SK-N-SH treated with all-trans-retinoic acid at 6 μM for 48 hours (cell line): ENCODE measurements at places on chromosomes 1 and 21.

DNA sequence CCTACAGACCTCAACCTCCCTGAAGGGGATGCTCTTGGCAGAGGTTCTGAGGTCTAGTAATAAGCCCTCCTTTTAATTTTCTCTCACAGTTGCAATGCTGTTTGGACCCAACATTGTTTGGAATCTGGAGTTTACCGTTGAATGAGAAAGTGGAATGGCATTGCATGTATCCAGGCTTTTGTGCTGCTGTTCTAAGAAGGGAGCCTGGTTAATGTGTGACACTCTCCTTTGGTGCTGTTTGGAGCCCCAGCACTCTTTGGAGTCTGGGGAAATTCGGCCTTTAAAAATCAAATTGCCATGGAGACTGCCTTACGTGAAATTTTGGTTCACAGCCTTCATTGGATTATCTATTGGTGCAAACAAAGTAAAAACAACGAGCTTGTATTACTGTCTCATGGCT lies 23.7 kb upstream of the TMEM61 start:
- ATAC-seq, result no peak

GRCh38 chr21:45834026-45834715 lies 147.4 kb upstream of the COL6A1 start:
- ATAC-seq, result no peak

DNA sequence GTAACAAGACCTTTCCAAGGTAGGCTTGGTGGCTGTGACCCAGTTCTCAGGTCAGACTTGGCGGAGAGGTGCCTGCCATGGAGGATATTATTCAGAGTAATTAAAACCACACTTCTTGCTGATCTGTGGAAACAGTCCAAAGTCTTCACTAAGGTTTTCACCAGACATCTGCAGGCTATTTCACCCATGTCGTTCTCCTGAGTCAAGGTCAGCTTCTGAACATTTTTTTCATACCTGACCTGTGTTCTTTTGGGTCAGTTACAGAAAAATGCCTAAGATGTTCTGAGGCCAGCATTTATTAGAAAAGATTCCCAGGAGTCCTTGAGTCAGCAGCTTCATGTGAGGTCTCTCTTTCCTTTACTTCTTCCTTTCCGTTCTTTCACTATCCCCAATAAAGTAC lies 54.9 kb downstream of the RGL1 start:
- ATAC-seq, result peak; percentile 75

DNA sequence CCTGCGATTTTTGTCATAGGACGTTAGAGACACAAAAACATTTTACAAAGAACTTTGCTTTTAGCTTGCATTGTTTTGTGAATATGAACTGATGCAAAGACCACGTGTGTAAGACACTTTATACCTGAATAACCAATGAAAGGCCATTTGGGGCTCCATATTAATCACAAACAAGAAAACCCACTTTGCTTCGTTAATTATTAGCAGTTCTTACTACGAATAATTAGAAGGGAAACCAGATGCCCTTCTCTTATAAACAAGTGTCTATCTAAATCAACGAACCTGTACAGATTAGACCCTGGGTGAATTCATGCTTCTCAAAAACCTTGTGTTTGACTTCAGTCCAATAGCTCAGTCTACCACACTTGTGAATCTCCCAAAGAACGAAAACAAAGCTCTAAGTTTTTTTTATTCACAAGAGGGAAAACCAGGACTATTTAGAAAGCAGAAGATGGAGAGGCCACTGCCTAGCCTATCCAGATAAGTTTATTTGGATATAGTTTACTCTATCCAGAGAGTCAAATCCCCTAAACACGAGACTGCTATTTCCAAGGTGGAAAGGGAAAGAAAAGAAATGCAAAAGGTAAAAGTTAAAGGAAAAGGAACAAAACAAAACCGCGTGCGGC lies 897 bp downstream of the CYYR1 start:
- ATAC-seq, result no peak

- no peak for ATAC-seq
These were observed 664.4 kb downstream of the MATN1 start for GRCh38 chr1:30058970-30059369.

GRCh38 chr1:232090816-232091215 lies 464.2 kb downstream of the DISC1 start:
- no peak for ATAC-seq

DNA sequence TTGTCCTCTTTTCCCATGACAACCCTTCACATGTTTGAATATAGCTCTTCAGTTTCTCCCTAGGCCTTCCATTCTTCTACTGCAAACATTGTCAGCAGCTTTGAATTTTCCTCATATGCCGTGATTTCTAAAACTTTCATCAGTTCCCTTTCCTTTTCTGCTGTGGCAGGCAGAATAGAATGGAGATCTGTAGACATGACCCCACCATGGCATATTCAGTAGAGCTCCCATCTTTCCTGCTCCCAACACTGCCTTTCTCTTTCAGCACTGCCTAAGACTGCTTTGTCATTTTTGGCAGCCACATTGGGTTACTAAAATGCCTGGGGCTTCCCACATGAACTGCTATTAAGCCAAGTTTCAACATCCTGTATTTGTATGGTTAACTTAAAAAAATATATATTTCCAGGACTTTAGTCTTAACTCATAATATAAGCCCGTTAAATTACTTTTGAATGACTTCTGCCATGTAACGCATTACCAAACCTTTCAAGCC lies 60.9 kb downstream of the TBX19 start:
- no peak for ATAC-seq

GRCh38 chr1:16063226-16063829 lies 10.1 kb downstream of the FAM131C start:
- ATAC-seq, result no peak

GRCh38 chr1:43447891-43448708 lies 5.6 kb downstream of the HYI start:
- ATAC-seq, result no peak

- ATAC-seq, result peak; percentile 74
These were observed 207.6 kb upstream of the NFIA start for GRCh38 chr1:60874718-60875117.

GRCh38 chr1:236748268-236748870 lies 46.7 kb upstream of the MTR start:
- ATAC-seq, result peak; percentile 55; the same call in 2 of the 3 replicates

- peak; percentile 28; the same call in 1 of the 3 replicates for ATAC-seq
These were observed 4.1 kb downstream of the LRRIQ3 start for GRCh38 chr1:74193908-74194307.

GRCh38 chr1:209884249-209884648 lies 53.8 kb upstream of the SYT14 start:
- peak; percentile 49 for ATAC-seq

DNA sequence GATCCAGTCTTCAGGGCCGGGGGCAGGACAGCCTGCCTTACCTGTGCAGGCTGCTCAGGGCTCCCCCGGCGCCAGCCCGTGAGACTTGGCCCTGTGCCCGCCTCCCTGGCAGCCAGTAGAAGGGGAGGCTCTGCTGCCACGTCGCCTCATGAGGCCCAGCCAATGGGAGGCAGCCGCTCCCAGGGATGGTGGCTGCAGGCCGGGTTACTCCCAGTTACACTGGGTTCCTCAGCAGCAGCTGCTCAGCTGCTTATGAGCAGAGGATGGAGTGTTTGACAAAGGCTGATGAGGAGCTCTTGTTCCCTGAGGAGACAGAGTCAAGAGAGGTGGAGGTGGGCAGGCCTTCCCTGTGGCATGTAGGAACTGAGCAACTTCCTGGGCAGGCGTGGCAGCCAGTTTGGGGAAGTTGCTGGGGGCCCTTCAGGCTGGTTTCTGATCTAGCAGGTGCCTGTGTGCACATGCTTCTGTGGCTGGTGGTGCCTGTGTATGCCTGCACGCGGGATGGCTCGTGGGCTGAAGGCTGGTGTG lies 5.5 kb downstream of the MFSD2A start:
- no peak for ATAC-seq

DNA sequence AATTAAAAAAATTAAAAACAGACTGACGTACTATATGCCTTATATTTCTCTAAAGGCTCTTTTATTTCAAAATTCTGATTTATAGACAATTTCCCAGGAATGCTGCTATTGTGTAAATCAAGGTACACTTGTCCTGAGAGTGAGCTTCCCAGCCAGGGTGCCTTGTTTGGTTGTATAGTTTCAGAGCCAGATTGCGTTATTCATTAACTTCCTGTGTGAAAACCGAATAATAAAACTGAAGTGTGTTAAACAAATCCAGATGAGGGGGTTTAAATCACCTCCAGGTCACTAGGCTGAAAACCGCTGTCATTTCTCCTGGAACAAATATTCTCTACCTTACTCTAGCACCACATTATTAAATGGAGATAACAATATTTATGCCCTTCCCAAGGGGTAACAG lies 68.7 kb downstream of the LMX1A start:
- no peak for ATAC-seq

- no peak for ATAC-seq
These were observed 10.3 kb downstream of the DENND4B start for GRCh38 chr1:153936011-153936802.

- ATAC-seq, result peak; percentile 57; the same call in 2 of the 3 replicates
These were observed 109.6 kb downstream of the PLPP3 start for GRCh38 chr1:56469640-56470371.

DNA sequence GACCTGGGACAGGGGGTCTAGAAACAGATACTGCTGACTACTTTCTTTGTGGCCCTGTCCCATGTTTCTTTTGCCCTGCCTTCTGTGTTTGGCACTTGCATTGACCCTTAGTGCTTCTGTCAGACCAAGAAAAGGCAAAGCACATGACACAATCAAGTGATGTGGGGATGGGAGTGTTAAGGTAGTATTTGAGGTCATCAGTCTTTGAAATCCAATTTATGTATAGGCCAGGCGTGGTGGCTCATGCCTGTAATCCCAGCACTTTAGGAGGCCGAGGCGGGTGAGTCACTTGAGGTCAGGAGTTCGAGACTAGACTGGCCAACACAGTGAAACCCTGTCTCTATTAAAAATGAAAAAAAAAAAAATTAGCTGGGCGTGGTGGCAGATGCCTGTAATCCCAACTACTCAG lies 26.0 kb downstream of the SERBP1 start:
- peak; percentile 11; the same call in 2 of the 3 replicates for ATAC-seq

DNA sequence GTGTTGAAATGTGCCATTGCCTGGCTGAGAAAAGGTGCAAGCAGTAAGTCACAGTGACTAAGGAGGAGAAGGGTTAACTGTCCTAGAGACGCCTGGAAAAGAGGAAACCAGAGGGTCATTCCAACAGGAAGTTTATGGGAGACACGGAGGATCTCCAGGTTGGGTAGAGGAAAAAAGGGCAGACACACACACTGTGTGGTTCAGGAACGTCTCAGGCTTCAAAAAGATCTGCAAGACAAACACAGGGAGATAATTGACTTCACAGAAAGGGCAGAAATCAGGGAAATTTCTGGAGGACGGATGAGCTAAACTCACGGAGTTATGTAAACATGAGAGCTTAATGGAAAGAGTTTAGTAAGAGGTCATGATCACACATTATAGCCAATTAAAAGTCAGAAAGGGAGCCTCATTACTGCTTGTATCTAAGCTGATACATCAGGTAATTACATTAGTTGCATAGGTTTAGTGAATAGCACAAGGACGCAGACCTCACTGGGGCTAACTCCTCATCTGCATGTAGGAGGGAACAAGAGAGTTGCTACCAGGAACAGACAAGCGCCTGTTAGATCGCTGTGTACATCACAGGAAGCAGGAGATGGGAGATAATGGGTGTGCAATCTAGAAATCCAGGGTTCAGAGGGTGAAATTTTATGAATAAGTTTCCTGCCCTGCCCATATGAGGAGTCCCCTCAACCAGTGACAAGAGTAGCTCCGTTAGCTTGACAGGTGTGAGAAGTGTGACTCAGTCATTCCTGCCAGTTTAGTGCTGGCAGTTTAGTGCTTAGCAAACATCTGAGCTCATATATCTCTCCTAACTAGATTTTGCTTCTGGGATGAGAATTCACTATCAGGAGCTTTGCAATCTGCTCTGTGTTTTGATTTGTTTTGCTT lies 96.6 kb upstream of the TNR start:
- ATAC-seq, result no peak

DNA sequence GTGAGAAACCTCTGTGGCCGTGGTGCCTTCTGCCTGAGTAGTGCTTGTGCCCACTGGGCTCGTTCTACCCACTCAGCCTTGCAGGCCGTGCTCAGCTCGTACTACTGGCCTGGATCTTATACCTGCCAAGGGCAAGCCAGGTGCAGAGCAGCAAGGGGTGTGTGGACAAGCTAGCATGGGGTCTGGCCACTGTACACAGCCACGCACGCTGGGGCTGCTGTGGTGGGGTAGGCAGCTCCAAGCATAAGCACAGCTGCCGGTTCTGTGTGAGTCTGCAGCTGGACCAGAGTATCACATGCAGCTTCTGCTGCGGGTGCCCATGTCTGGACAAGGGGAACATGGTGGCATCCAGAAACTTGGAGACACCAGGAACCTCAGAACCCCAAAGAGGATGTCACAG lies 16.4 kb downstream of the FAM20B start:
- no peak for ATAC-seq

DNA sequence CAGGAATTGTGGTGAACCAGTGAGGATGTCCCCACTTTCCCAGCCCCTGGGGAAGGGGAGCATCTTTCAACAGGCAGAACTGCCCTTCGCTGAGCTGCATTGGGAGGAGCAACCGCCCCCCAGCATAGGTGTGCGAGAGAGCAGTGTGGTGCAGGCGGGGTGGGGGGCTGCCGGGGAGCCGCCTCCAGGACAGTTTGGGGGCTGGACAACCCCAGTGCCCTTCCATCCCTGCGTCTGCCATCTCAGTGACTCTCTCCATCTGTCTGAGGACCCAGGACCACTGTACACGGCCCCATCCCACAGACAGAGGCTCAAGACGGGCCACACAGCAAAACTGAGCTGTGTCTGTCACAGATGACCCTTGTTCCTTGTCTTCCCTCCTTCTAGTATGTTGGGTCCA lies 14.2 kb downstream of the PODN start:
- ATAC-seq, result no peak

- no peak for ATAC-seq
These were observed 141.8 kb downstream of the ZZZ3 start for GRCh38 chr1:77540501-77541161.

DNA sequence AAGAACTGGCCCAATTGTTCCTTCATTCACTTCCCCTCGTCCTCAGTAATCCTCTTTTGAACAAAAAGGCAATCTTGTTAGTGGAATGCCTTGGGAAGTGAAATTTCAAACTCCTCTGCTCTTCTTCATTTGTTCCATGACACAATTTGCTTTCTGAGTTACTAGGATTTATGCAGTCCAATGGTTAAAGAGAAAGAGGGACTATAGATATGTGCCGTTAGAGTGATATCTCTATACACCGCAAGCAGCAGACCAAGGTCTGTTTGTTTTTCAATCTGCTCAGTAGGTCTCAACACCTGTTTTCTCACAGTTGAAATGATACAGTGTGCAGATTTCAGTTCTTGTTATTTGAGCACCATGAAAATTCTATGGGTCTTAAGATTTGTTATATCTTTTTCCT lies 244.0 kb downstream of the DNM3 start:
- no peak for ATAC-seq

DNA sequence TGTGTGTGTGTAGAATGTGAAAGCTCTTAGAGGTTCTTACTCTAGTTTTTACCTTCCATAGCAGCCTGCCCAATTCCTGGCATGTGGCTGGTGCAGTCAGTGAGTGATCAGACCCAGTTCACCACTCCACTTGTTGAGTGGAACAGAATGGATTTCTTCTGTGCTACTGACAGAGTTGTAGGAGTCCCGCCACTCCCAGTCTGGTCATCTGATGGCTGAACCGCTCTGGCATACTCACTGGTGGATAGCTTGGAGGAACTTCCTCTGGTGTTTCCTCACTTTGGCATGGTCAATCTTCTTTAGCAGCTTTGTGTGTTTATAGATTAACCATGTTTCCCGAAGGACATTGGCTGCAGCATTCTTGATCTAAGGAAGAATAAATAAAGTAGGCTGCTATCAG lies 106.7 kb upstream of the ADAR start:
- peak; percentile 40 for ATAC-seq

GRCh38 chr1:231600458-231600976 lies 26.1 kb upstream of the DISC1 start:
- peak; percentile 84 for ATAC-seq

GRCh38 chr21:43916076-43916475 lies 51.1 kb downstream of the AGPAT3 start:
- no peak for ATAC-seq
